CD8-positive, alpha-beta memory T cell (primary cell): ENCODE measurements at places on chromosomes 1 and 21.
A peak's percentile ranks its signal among the peaks of the same experiment; 100 is the strongest.

- DNase-seq = no peak
Measured at GRCh38 chr1:38274974-38275373, 228.4 kb upstream of the POU3F1 start.

DNA sequence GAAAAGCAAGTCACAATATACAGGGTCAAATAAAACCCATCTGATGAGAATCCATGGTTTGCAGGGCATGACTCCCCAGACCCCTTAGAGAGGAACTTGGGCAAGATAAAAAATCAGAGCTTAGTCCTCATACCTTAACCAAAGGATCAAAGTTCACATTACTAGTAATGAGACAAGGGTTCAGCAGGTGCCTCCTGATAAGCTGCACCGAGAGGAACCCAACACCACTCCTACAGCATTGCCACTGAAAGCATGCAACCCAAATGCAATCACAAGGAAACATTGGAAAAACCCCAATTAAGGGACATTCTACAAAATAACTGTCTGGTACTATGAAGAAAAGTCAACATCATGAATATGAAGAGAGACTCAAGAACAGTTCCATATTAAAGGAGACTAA, 29.7 kb downstream of the CCDC185 start:
- no peak for DNase-seq

- no peak for DNase-seq
Measured at GRCh38 chr1:34884961-34885360, 25.4 kb upstream of the SMIM12 start.

GRCh38 chr21:16376673-16377072, 646.9 kb downstream of the USP25 start:
- DNase-seq = no peak

DNA sequence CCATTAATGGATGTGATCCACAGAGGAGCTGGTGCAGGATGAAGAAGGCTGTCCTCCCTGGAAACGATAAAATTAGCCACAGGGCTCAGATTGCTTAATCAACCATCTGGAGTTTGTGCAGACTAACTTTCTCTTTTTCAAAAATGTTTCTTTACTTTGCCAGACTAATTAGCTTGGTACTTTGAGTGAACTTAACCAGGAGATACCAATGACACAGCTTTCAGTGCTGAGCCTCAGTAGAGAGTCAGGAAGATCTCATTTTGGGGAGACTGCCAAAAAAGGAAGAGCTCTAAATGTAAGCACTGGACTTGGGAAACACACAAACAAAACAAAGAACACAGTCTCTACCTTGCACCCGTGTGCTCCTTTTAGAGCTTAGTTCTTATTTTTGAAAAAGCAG, 248.1 kb upstream of the DEPDC1 start:
- no peak for DNase-seq

GRCh38 chr1:23997812-23998211, 17.7 kb upstream of the SRSF10 start:
- DNase-seq = no peak

GRCh38 chr1:88730132-88730675, 46.1 kb downstream of the PKN2 start:
- no peak for DNase-seq

GRCh38 chr21:17903929-17904639, 84.9 kb upstream of the C21orf91 start:
- DNase-seq = no peak

- DNase-seq = no peak
Measured at GRCh38 chr1:217138799-217139466, 415.7 kb upstream of the ESRRG start.

DNA sequence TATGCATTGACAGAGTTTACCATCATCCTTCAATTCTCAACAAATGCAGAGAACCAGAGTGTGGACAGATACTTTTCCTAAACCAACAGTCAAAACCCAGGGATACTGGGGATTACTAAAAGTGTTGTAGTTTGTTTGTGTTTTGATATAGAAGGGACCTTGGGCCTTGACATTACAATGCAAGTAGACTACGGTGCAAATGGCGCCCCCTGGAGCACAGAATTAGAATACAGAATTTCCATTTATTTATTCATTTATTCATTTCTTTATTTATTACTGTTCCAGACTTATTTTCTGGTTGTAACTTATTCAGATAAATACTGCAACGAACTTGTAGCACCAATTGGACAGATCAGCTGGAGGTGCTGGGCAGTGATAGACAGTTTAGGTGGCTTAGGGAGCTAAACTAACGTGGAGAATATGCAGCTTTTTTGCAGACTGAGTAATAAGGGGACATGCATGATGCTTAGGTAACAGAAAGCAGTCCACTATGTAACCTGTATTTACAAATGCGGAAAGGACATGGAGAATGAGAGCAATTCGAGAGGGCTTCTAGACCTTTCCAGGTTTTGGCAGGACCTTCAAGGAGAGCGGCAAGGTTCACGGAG, 42.6 kb downstream of the KIRREL1 start:
- no peak for DNase-seq

- no peak for DNase-seq
Measured at GRCh38 chr21:38995731-38996130, 187.5 kb downstream of the PSMG1 start.

- no peak for DNase-seq
Measured at GRCh38 chr1:110067893-110068645, 2.4 kb downstream of the ALX3 start.

DNA sequence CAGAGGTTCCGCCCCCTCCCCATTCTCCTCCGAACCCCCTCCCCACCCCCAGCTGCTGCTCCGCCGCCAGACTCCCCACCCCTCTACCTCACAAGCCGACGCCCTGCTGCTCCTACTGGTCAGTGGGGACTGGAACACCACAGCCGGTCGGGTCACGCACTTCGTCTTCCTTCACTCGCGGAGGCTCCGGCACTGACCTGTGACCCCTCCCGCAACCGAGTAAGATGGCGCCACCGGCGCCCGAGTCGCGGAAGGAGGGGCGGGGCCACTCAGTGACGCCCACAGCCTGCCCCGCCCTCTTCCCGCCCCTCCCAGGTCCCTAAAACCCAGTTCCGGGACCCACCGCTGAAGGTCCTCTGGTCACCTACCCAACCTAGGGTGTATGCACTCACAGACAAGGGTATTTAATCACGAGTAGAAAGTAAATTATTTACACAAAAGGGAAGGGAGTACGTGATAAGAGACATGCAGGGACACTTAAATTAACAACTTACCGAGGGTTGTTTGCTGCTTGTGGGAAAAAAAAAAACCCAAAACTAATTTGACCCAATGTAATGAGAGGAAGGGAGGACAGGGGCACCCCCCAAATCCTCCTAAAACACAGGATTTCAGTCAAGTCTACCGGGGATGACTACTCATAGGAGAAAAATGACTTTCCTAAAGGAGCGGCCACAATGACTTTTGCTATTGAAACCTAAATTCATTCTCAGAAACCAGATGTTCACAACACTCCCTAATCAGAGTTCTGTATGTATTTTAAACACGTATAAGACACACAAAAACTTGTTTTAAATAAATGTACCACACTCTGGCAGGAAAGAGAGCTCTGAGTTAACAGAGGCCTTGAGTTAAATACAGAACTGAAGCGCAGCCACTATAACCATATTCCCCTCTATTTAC, at the start of gene RIT1:
Gene RIT1 (minus strand): TSS at position 194 of the 900 bp plus-strand sequence. CDS start 588 bp downstream, outside the sequence.
- DNase-seq = peak; percentile 79

DNA sequence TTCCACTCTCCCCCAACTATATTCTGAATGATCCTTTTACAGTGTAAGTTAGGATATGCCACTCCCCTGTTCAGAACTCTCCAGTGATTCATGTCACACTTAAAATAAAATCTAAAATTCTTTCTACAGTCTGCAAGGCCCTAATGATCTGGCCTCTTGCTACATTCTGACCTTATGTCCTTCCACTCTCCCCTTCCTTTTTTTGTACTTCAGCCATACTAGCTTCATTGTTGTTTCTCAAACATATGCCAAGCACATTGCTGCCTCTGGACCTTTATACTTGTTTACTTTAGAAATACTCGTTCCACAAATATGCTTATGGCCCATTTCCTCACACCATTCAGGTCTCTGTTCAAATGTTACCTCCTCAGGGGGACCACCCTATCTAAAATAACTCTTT, 14.8 kb upstream of the PSMA5 start:
- no peak for DNase-seq

DNA sequence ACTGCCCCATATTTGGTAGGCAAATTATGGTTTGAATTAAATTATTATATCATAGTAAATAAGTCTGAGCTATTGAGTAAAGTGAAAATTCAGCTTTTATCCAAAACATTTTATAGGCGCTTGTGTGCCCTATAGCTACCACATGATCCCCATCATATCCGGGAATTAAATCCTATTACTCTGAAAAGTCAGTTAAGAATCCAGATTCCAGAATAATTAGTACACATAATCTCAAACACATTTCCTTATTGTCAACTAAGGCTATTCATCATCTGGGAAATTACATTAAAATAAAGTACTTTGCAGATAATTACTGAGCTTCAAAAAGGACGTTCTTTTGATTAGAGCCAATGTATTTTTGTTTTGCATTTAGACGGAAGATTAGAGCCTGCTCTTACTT, 72.3 kb downstream of the CTH start:
- no peak for DNase-seq

DNA sequence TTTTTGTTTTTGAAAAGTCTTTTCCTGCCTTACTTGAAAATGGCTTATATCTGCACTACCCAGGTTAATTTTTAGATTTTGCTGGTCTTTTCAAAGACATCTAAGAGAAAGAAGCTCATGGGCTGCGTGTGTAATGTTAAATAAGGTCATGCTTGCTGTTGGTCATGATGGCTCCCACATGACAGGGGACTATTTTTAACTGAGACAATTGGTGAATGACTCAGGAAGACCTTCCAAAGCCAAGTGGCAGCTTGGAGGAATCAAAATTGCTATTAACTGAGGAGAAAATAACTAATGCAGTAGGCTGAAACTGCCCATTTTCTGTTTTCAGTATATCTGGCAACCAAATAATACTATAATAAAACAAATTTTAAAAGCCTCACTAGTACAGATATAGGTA, 117.1 kb upstream of the SPAG17 start:
- DNase-seq = no peak

DNA sequence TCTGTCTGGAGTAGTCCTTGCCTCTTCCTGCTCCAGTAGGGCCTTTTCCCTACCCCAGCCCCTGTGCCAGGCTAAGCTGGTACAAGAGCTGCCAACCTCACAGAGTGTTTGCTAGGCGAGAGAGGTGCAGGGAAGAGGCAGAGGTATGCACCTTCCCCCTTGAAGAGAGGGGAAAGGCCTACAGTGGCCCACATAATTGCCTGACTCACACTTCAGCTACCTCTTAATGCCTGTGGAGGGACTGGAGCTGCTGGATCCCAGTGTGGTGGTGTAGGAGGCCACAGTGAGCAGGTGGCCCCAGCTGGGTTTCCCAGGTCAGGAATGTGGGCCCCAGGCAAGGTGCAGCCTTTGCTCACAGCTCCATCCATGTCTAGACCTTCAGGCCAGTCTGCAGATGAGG, 3.3 kb upstream of the CCDC28B start:
- no peak for DNase-seq

- no peak for DNase-seq
Measured at GRCh38 chr1:23480187-23481025, 3.6 kb downstream of the ASAP3 start.

GRCh38 chr1:188582911-188583532, 1754.3 kb downstream of the PLA2G4A start:
- no peak for DNase-seq

DNA sequence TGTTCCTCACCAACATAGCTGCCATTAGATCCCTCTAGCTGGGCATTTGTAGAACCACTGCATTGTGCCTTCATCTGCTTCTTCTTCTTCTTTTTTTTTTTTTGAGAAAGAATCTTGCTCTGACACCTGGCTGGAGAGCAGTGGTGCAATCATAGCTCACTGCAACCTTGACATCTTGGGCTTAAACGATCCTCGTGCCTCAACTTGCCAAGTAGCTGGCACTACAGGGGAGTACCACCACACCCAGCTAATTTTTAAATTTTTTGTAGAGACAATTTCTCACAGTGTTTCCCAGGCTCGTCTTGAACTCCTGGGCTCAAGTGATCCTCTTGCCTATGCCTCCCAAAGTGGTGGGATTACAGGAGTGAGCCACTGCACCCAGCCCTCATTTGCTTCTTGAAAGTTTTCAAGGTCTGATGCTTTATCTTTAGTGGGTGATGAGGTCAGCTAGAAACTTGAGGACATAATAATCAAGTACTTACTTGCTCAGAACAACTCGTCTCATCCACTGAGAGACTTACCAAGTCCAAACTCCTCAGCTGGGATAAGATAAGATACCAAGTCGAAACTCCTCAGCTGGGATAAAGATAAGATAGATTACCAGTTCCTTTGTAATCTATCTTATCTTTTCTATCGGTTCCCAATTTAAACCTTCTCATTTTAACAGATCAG, 71.5 kb downstream of the MACF1 start:
- DNase-seq = no peak

- DNase-seq = no peak
Measured at GRCh38 chr1:37998913-37999429, 6.3 kb downstream of the FHL3 start.

GRCh38 chr1:7485086-7485780, 285.9 kb upstream of the VAMP3 start:
- DNase-seq = no peak

DNA sequence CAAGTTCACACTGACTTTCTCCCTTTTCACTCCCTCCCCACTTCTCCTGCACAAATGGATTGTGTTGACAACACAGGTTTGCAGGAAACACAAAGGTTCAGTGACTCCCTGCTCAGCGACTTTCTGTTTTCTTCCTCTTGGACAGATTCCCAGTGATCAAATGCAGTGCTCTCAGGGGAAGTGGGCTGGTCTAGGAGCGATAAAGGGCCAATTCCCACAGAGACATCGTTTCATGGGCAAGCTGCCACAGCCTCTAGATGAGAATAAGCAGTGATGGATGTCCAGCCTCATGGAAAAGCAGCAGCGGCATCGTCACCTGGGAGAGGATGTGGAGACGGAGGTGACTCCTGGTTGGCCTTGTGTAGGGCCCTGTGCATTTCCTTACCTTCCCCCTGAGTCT, 30.6 kb downstream of the FYB2 start:
- no peak for DNase-seq

DNA sequence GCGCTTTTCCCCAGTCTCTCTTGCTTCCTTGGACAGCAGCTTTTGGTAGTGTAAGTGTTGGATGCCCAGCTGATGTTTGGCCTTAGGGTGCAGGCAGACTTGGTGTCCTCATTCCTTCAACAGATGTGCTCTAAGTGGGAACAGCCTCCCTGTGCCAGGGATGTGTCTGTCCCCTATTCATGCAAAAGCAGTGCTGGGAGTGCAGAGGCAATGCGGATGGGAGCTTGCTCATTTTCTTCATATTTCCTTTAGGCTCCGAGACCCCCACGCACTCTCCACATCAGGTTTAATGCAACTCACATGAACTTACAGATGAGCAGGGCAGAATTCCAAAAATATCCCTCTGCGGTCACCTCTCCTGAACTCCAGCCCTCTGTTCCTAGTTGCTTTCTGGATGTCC, 96.1 kb downstream of the IER5 start:
- DNase-seq = no peak

GRCh38 chr1:116175611-116176010, 64.4 kb downstream of the MAB21L3 start:
- no peak for DNase-seq

GRCh38 chr1:174266991-174267612, 107.8 kb downstream of the RABGAP1L start:
- no peak for DNase-seq

- no peak for DNase-seq
Measured at GRCh38 chr1:178798232-178798861, 72.5 kb downstream of the ANGPTL1 start.

GRCh38 chr1:75785320-75785982, 605 bp upstream of the RABGGTB start:
- no peak for DNase-seq

GRCh38 chr1:211478801-211479578, 13.0 kb downstream of the RD3 start:
- no peak for DNase-seq
